Amniotic epithelial cell (primary cell): ENCODE measurements at places on chromosomes 12 and 14.

DNA sequence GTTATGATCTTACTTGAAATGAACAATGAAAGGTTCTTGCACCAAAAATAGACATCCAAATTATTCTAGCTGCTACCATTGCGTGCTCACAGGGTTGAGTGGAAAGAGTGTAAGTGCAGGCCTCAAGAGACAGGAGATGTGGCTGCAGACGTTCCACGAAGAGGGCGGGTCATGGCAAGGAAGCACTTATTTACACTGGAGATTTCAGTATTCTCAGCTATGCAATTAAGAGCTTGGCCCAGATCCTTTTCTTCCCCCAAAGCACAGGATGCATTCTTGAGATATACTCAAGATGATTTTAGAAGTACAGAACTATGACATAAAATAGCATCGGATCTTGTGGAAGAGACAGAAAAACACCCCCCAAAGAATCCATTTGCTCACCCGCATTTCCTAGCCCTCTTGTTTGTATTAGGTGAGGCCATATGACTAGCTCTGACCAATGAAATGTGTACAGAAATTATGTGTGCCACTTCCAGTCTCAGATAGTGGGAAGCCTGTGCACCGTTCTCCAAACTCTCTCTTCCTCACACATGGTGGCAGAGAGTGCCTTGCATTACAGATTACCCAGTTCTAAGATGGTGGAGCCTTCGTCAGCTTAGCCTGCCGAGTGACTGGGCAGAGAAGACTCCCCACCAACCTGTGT, 261.4 kb downstream of the TTC8 start:
- no peak for DNase-seq

DNA sequence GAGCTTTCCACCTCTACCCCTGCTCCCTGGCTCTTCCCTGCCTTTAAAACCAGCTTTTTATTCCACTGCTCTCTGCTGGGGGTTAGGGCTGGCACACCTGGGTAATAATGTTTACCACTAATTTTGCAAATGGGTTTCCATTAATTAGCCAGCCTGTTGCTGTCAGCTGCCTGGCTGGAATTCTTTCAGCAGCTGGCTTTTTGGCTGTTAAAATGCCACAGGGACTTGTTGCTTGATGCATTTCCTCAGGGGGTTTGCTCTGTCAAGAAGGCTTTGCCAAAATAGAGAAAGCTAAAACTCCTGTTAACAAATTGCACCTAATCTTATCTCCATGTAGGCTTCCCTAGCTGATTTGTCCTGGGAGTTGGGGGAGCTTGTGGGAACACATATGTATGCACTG, 51.8 kb upstream of the PSMC1 start:
- no peak for DNase-seq

- DNase-seq, result no peak
These were observed 258.0 kb upstream of the PLEKHG7 start for GRCh38 chr12:92444763-92445162.

GRCh38 chr14:75720842-75721498, 59.9 kb downstream of the TTLL5 start:
- peak; percentile 97 for DNase-seq

DNA sequence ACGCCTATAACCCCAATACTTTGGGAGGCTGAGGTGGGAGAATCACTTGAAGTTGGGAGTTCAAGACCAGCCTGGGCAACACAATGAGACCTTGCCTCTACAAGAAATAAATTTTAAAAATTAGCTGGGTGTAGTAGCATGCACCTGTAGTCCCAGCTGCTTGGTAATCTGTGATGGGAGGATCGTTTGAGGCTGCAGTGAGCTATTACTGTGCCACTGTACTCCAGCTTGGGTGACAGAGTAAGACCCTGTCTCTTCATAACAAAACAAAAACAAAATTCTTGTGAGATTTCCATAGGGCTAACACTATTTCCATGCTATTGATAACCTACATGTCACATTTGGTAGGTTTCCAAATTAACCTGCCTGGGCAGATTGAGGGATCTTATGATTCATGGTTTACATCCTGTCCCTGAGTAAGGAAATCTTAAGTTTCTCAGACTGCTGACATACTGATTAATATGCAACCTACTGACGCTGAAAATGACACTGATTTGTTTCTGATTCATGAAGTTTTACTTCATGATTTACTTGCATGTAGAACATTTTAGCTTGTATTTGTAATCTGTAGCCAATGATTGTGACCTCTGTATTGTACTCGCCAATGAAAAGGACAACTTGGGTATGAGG, 15.9 kb downstream of the ATP6V1D start:
- no peak for DNase-seq
